WERI-Rb-1 (cell line): ENCODE measurements at places on chromosomes 6 and 20.

GRCh38 chr20:13331536-13331935, 110.5 kb downstream of the ISM1 start:
- DNase-seq = no peak

DNA sequence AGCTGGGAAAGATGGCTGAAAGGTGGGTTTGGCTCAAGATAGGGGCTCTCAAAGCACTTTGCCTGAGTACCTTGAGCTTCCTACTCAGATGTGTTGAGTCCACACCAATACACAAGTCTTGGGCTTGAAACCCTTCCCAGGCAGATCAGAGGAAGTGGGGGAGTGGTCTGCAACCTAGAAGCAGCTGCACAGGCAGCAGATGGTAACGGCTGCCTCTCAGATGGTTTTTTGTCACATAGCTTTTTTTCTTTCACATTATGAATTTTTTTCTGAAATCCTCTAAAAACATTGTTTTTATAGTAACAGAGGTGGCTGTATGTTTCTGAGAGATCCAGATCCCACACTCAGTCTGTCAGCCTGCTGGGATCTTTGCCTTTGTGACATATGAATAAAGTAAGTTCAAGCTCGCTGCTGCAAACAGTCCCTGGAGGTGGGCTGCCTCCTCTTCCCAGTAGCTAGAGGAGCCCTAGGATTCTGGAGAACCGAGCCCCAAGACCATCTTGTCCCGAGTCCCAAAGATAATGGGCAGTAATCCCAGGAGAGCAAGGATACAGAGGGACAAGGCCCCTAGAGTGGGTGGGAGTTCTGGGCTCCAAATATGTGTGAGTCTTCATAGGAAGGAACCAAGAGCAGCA, 97.1 kb upstream of the TOP1 start:
- no peak for DNase-seq

- DNase-seq = no peak
Measured at GRCh38 chr6:150600010-150600300, 270 bp downstream of the PLEKHG1 start.

GRCh38 chr6:150005761-150006651, 19.3 kb downstream of the RAET1L start:
- no peak for DNase-seq

- no peak for DNase-seq
Measured at GRCh38 chr20:23659989-23660837, 22.5 kb upstream of the CST3 start.

- DNase-seq = no peak
Measured at GRCh38 chr6:27495386-27496135, 22.7 kb upstream of the ZNF184 start.
